GM13976 (cell line): ENCODE measurements at places on chromosomes 1 and 21.
A peak's percentile ranks its signal among the peaks of the same experiment; 100 is the strongest.

GRCh38 chr1:186655876-186656275 lies 24.3 kb downstream of the PTGS2 start:
- no peak for DNase-seq

GRCh38 chr1:212234431-212235395 lies 50.5 kb upstream of the PPP2R5A start:
- peak; percentile 71 for DNase-seq

DNA sequence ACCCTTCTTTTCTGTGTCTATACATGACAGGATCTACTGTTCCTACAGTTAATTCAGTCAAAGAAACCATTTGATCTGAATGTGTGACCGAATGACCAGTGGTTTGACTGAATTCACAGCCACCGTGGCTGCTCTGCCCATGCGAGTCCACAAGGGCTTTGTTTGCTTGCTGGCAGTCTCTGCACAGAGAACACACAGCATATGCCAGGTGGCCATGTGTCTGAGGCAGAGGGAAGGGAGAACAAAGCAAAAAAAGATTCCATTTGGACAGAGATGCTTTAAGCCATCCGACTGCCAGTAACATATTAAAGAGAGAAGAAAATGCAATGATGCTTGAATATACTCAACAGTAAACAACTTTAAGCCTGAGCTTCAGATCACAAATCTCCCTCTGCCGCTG lies 737.8 kb upstream of the CXADR start:
- no peak for DNase-seq

GRCh38 chr1:115656461-115657077 lies 14.8 kb downstream of the VANGL1 start:
- DNase-seq, result no peak

GRCh38 chr1:204041803-204042505 lies 31.0 kb upstream of the SOX13 start:
- DNase-seq, result no peak

- no peak for DNase-seq
These were observed 38.7 kb downstream of the AMY1C start for GRCh38 chr1:103788377-103788776.

DNA sequence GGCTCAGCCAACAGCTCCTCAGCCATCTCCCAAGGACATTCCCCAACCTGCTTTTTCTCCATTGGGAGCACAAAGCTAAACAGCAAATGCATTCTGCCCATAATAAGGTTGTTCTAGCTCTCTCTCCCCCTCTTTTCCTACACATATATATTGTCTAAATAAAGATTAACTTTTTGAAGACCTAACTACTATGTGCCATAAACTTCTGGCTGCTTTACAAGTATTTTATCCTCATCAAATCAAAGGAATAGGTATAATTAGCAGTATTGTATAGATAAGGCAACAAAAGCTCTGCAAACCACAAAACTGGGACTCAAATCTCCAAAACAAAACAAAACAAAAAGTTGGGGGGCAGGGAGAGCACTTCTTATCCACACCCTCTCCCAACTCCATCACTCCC lies 43.4 kb downstream of the TGFBR3 start:
- no peak for DNase-seq

DNA sequence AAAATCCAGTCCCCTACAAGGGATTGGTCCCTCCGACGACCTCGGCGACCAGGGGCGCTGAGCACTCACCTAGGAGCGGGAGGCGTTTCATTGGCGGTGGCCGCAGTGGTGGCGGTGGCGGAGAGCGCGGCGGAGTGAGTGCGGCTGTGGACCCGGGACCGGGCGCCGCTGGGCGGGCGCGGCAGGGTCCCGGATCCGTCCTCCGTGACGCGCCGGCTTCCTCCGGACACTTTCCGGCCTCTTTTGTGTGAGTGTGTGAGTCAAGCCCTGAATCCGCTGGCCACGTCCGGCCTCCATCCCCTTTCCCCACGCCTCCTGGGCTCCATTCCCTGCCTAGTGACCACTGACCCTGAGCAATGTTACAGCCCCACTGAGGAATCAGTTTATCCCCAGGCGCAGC lies at the start of gene ADGRL4:
Gene ADGRL4, minus strand, starts transcription at position 167 of the 400 bp plus-strand sequence. Its CDS starts 76 bp downstream, at position 91.
- no peak for DNase-seq

- DNase-seq, result no peak
These were observed 39.7 kb upstream of the CHODL start for GRCh38 chr21:18204931-18205330.

GRCh38 chr1:73593804-73594203 lies 604.2 kb downstream of the LRRIQ3 start:
- DNase-seq, result no peak

DNA sequence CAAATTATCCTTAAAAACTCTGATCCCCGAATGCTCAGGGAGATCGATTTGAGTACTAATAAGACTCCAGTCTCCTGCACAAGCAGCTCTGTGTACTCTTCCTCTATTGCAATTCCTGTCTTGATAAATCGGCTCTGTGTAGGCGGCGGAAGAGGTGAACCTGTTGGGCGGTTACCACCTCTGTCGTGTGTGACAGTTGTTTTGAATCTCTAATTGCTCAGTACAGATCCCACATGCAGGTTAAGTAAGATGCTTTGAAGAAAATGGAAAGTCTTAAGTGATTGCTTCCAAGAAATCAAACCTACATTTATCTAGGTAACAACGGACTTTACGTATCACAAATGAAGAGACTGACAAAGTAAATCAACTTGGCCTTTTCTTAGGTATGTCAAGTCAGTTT lies 35.5 kb downstream of the COA6 start:
- DNase-seq, result no peak

GRCh38 chr1:93426181-93426580 lies 21.7 kb upstream of the FNBP1L start:
- DNase-seq, result no peak

DNA sequence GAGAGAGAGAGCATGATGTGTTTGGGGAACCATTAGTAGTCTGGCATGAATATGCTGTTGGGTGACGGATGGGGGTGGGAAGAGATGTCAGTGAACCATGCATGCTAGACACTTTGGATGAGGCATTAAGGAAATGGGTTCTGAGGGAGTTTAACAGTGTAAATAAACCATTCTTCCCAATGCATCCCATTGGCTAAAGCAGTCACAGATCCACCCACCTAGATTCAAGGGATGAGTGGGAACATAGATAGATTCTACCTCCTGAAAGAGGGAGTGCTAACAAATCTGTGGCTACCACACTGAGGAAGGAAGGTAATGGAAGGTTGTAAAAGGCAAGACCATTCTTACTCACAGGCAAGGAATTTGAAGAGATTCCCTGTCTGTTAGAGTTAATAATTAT lies 129.8 kb upstream of the CACNA1E start:
- DNase-seq, result no peak

DNA sequence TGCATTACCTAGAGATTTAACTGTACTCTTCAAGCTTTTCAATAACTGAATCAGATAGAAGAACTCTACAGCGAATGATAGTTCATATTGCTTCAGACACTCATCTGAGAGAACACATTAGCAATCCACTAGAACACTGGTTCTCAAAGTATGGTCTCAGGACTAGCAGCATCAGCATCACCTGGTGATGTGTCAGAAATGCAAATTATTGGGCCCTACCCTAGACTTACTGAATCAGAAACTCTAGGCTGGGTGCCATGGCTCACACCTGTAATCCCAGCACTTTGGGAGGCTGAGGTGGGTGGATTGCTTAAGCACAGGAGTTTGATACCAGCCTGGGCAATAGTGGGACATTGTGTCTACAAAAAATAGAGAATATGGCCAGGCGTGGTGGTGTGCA lies 24.9 kb upstream of the GLIS1 start:
- no peak for DNase-seq

DNA sequence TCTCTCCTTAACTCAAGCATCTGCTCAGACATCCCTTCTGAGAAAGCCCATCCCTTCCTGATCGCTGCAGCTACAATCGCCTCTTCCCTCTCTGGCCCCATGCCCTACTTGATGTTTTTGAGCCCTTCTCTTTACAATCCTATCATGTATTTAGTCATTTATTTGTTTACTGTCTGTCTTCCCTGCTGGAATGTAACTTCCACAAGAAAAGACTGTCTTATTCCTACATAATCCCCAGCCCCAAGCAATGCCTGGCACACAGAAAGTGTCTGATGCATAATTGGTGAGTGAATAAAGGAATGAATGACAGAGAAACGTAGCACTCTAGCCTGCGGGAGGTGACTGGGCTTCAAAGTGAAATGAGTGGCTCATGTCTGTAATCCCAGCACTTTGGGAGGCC lies 25.4 kb downstream of the ECE1 start:
- DNase-seq, result no peak

GRCh38 chr1:2314273-2314802 lies 77.0 kb downstream of the MORN1 start:
- no peak for DNase-seq

DNA sequence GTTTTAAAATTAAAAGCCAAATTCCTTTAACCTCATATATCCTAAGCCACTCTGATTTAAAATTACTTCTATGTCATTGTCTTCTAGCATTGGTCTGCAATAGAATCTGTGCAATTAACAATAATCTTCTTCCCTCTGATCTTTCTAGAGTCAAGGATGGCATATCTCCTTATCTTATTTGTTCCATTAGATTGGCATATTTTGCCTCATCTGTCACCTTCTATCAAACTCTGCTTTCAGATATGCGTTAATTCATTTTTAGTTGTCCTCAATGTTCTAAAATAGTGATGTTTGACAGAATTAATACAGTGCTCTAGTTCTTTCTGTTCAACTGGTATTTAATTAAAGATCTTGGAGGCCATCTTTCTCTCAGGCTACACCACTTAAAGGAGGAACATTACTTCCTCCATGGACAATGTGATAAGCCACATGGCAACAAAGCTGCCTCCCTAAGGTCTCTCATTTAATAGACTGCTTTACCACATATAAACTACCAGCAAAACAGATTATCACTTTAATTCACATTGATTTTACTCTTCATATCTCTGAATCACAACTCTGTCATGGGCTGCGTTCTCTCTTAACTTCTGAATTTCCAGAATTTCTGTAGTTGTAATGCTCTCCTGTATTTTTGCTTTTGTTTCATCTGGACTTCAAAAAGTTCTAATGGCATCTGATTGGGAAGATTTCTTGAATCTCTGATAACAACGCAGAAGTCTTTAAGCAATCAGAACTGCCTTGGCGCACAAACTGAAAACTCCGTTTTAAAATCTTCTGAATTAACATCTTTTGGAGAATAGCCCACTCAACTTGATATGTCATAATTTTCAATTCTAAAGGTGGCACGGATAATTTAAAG lies 2.8 kb downstream of the NRIP1 start:
- DNase-seq, result no peak

- DNase-seq, result no peak
These were observed 35.9 kb upstream of the PTGFRN start for GRCh38 chr1:116873680-116874271.

DNA sequence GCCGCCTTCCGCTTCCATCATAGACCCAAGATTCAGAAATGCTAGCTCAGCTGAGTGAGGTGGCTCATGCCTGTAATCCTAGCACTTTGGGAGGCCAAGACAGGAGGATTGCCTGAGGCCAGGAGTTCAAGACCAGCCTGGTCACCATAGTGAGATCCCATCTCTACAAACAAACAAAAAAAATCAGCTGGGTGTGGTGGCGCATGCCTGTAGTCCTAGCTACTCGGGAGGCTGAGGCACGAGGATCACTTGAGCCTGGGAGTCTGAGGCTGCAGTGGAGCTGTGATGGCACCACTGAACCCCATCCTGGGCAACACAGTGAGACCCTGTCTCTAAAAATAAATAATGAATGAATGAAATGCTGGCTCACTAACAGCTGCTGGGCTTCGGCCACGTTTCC lies 39.7 kb downstream of the TOMM20 start:
- DNase-seq, result no peak

DNA sequence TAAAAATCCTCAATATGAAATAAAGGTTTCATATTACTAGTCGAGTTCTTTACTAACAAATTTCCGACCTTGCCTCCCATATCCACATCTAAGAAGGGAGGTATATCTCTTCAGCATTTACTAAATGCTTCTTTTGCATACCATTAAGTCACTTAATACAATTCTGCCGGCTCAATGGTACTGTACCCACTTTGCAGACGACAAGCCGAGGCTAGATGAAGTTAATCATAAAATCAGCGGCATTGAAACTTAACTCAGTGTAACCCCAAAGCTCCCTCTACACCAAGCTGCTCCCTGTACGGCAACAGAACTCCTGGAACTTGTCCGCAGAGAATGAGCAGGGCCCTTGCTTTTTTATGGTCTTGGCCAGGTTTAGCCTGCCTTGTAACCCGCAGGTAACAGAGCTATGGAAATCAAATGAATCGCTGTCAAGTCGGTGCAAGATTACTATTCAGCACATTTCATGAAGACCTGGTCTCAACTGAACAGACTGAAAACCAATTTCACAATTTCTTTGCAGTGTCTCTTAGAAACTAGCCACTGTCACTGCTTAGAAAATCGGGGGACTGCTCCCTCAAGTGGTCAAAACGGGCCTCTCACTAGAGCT lies 738 bp downstream of the INTS7 start:
- no peak for DNase-seq

- no peak for DNase-seq
These were observed 357.1 kb downstream of the DISC1 start for GRCh38 chr1:231983588-231984193.

GRCh38 chr1:8937701-8938100 lies 8.0 kb upstream of the CA6 start:
- DNase-seq, result no peak

DNA sequence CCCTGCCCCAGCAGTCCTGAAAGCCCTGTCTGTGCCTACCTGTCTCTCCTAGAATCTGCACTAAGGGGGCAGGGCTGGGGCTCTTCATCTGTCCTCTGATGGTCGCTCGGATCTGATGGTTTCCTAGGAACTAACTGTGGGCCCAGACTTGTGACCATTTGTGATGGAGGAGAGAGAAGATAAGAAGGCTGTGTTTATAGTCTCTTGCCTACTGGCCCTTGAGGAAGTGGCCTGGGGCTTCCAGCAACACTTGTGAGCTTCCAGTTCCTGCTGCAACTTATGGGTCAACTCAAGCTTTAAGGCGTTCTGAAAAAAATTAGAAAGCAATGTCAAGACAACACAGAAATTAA lies 53.2 kb upstream of the SYNC start:
- no peak for DNase-seq

GRCh38 chr1:6490181-6491080 lies 1.0 kb downstream of the PLEKHG5 start:
- DNase-seq, result peak; percentile 82

- DNase-seq, result no peak
These were observed 77.1 kb downstream of the MTR start for GRCh38 chr1:236872075-236872666.

- DNase-seq, result no peak
These were observed 19.6 kb upstream of the ACTRT2 start for GRCh38 chr1:3001471-3002348.
